ENCODE measurements at places on chromosomes 6 and 20.

DNA sequence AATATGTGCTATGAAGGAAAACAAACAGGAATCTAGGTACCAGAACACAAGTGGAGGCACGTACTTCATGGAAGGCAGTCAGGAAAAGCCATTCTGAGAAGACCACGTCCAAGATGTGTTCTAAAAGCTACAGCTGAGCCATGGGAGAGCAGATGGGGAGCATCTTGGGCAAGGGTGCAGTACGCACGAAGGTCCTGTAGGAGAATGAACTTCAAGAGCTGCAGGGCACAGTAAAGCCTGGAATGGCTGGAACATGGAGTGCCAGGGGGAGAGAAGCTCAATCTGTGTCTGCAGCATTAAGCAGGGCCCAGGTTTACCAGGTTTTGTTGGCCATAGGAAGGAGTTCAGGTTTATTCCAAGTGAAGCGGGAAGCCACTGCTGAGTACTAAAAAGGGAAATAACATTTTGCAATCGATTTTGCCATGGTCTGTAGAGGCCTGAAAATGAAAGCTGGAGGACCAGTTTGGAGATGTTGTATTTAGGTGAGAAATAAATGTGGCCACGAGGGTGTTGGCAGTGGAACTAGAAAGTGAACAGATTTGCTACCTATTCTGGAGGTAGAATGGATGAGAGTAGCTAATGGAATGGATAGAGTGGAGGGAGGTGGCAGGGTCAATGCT is 29.9 kb downstream of the ADTRP start:
- DNase-seq = no peak

DNA sequence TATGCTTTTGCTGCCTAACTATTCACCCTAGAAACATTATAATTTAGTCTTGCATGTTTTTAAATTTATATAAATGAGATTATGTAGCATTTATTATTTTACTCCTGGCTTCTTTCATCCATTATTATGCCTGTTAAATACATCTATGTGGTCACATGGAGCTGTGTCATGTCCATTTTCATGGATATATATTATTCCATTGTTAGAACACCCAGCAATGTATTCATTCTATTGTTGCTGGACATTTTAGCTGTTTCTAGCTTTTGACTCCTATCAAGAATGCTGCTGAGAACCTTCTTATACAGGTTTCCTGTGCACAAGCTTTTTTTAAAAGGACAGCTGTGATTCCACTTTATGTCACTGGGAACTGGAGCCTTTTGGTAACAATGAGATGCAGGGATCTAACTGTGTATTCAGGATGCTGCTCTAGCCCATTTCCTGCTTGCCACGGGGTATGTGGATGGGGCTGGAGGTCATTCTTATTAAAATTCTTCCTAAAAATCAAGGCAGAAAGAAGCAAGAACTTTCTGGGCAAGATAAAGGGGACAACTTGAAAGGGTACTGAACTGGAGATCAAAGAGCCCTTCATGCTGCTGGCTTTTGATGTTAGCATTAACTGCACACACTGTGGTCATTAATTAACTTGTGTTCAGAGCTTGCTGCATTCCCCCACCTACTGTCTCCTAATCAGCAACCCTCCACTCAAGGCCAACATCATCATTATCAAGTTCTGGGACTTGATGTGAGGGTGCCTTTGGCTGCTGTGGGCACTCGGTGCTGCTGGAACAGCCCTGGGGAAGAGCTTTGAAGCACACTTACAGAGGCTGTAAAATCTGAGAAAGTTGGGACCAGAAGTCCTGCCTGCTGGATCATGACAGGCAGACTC is 96.6 kb upstream of the AKIRIN2 start:
- no peak for DNase-seq

GRCh38 chr6:156950084-156950483 is 172.9 kb downstream of the ARID1B start:
- no peak for DNase-seq

DNA sequence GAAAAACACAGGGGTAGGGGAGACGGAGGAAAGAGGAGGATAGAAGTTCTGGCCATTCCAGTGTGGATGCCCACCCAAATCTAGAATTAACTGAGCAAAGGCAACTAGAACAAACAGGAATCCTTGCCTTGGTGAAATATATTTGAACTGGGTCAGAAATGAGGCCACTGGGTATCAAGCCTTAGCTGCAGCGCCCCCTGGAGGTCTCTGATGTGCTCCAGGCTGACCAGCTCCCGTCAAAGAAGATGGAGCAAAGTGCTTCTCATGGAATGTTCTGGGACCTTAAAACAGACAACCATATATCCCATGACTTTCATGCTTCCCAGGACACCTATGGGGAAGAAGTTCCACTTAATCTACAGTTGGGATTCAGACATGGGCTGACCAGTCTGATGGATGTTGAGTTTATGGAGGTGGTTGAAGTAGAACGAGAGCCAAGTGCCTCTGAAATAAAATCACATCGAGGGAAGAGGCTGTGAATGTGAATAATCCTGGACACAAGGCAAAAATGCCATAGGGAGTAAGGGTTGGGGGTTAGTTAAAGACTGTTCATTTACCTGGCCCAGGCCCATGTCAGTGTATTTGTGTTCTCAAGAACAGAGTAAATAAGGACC is 50.4 kb downstream of the HLA-DPB1 start:
- DNase-seq = peak; percentile 87

GRCh38 chr6:37709932-37710555 is 12.4 kb upstream of the MDGA1 start:
- no peak for DNase-seq

DNA sequence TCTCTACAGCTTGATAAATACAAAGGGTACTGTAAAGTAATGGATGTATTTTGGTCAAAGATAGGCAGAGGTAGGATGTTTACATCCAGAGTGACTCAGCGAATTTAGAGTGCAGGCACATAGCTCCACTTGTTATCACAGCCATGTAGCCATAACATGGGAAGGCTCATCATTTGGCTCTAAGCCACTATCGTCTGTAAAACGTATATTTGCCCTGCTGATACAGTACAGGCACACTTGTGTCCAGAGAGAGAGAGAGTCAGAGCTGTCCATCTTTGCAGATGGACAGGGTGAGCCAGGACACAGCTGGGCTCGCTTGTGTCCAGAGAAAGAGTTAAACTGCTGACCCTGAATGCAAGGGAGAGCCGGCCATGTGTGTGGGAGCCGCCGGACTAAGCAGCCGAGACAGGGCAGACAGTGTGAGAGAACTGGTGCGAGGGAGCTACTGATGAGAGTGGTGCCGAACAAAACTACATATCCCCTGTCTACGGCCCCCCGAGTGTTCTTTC is 619.0 kb downstream of the DOK5 start:
- DNase-seq = peak; percentile 74

DNA sequence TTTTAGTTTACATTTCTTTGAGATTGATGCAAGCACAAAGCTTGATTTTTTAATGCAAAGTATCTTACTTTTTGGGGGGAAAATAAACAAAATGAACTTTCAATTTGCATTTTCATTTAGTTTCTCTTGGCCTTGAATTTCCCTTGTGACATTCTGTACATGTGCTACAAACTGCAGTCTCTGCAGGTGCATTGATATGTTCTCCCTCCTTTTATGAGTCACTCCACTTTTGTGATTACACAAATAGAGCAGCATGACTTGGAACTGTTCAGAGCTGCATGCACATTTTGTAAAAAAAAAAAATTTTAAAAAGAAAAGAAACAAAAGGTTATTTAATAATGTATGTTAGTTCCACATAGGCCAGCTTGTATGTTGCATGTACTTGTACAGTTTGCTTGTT is 220.0 kb upstream of the KCNQ5 start:
- DNase-seq = no peak

DNA sequence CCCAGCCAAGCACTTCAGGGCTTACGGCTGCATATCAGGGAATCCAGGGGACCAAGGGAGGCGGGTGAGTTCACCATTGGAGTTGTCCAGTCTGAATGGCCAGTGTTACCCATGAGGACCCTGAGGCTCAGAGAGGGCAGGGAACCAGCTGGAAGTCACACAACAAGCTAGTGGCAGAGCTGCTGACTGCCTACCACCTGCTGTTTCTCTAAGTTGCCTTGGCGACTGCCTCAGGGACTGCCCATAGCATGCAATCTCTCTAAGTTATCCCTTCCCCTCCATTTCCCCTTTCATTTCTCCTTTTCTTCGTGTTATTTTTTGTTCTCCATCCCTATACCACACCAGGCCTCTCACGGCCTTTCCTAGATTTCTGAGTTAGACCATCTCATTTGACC is 71.8 kb upstream of the SIRPA start:
- DNase-seq = no peak

- DNase-seq = peak; percentile 58
Measured at GRCh38 chr6:159979136-159979874, 10.4 kb downstream of the IGF2R start.

DNA sequence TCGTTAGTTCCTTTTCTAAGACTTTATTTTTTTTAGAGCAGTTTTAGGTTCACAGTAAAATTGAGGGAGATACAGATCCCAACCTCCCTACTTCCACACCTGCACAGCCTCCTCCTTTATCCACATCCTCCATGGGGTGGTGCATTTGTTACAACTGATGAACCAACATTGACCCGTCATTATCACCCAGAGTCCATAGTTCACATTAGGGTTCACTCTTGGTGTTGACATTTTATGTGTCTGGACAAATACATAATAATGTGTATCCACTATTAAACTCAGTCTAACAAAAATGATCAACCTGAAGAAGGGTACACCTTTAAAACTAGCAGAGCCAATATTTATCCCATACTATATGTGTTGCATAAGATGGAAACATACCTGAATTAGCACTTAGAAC is 130.4 kb upstream of the CCDC28A start:
- no peak for DNase-seq

- no peak for DNase-seq
Measured at GRCh38 chr6:90008908-90009501, 114.7 kb downstream of the GJA10 start.

- no peak for DNase-seq
Measured at GRCh38 chr20:25239387-25240370, 8.2 kb upstream of the PYGB start.

DNA sequence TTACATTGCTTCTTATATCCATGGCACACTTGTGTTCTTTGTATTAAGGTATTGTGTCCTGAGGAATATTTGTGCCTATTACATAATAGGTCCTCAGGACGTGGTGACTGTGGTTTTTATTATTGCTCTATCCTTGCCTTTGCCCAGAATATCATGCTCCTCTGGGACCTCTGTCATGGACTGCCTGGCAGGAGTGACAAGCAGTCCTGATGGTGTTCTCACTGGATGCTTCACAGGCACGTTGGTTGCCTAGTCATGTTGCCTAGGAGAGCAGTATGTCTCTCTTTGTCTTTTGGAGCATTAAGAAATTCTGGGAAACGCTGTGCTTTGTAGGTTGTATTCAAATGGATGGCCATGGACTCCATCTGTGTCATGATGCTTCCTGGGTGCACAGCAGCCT is 24.7 kb upstream of the MROH8 start:
- no peak for DNase-seq

DNA sequence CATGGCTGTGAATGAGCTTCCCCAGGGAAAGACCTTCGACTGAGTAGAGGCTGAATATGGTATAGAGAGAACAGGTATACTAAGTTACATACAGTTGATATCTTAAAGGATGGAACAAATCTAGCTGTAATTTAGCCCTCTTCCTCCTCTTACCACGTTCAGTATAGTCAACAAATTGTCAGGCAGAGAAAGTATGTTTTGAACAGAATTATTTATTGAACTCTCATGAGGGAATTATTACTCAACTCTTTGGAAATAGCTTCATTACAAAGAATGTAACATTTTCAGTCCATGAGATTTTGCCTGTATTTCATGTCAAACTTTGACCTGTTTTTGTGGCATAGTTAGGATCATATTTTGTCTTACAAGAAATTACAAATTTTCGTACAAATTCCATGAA is 63.0 kb downstream of the SH3BGRL2 start:
- DNase-seq = no peak

DNA sequence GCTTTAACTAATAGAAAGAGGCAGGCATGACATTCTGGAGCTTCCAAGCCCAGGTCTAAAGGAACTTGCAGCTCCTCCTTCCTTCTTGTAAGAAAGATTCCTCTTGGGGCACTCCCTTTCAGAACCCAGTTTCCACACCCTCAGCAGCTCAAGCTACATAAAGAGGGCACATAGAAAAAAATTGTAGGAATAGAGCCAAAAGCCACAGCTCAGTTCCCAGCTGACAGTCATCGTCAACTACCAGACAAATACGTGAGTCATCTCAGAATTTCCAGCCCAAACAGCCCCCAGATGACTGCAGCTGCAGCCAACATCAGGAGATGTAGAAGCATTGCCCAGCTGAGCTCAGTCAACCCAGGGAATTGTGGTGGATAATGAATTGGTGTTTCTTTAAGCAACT is 349.8 kb upstream of the ARID1B start:
- peak; percentile 10 for DNase-seq

- no peak for DNase-seq
Measured at GRCh38 chr6:137652961-137653705, 158.9 kb upstream of the OLIG3 start.

DNA sequence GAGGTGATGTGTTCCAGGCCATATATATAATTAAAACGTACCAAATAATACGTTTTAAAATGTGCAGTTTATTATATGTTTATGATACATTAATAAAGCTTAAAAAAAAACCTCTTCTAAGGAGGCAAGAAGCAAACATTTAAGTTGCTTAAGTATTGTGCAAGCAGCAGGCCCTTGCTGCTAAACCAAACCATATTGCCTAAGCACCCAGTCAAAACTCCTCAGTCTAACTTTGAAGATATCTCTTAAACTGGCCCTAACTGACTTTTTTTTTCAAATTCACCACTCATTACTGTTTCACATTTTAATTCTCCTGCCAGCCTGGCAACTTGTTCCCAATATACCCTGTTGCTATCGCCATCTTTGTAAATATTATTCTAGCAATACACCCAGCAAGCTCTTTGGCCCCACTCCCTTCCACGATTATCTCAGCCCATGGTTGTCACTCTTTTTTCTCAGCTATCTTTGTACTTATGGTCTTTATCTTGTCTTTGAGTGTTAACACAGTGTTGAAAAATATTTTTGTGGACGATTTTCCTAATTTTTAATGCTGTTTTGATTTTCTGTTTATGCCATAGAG is 60.9 kb downstream of the C6orf58 start:
- DNase-seq = peak; percentile 19

- DNase-seq = no peak
Measured at GRCh38 chr20:24633026-24633425, 163.6 kb downstream of the SYNDIG1 start.

GRCh38 chr6:111737065-111737521 is 131.4 kb upstream of the TRAF3IP2 start:
- DNase-seq = no peak

Data from OCI-M1 (cell line).